Adrenal gland (tissue), 19 donors: ENCODE measurements at places on chromosomes 13 and 19. TPM values are rescaled to one million over a fixed set of nuclear protein-coding genes. Genes with fewer than 3 reads are reported as not detected.

DNA sequence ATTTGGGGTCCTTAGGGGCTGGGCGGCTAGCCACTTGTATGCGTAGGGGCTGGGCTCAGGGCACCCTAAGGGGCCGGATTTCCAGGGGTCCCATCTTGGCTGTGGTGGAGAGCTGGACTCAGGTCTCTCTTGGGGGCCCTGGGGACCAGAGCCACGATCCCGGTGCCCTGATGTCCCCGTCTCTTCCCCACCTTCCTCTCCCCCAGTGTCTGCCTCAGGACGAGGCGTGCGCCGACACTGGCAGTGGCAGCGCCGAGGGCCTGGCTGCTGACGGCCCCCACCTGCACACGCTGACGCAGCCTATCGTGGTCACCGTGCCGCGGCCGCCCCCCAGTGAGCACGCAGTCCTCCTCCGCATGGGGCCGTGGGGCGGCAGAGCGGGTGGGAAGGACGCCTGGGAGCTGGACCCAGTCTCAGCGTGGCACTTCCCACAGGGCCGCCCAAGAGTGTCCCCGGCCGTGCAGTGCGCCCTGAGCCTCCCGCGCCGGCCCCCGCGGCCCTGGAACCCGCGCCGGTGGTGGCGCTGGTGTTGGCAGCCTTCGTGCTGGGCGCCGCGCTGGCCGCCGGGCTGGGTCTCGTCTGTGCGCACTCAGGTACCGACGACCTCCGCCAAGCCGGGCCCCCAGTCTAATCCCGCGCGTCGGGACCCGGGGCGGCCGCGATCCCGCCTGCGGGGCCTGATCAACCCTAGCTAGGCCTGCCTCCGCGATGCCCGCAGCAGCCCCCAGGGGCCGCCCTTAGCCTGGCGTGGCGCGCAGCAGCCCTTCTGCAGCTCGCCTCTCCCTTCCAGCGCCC, 2.7 kb upstream of the SNAPC2 start:
- no peak overlapping the region for H3K4me3 ChIP-seq
- peaks cover 31% of the 10 kb centered on the region for H3K4me1 ChIP-seq
- H3K36me3 ChIP-seq, result peaks cover 13% of the 10 kb centered on the region
- peak; percentile 63 for DNase-seq

The AKAP11 gene
- total RNA-seq, result 28.5 TPM

DNA sequence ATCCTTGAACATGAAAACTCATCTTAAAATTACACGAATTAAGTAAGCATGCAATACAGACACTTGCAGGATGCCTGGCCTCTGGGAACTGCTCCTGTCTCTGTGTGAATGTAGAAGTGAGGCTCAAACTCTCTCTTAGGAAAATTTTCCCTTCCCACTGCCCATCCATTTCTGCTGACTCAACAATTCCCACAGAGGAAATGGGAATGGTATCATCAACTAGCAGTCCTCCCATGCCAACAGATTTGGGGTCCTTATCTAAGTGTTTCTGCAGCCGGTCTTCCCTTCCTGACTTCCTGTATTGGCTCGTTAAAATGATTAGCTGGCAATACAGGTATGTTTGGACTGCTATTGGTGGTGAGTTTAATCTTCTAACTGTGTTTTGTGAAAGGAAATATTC, 85.8 kb downstream of the DOCK9 start:
- H3K36me3 ChIP-seq, result no peaks in the 10 kb centered on the region
- H3K4me3 ChIP-seq, result no peak overlapping the region
- H3K4me1 ChIP-seq, result peaks cover 7% of the 10 kb centered on the region

DNA sequence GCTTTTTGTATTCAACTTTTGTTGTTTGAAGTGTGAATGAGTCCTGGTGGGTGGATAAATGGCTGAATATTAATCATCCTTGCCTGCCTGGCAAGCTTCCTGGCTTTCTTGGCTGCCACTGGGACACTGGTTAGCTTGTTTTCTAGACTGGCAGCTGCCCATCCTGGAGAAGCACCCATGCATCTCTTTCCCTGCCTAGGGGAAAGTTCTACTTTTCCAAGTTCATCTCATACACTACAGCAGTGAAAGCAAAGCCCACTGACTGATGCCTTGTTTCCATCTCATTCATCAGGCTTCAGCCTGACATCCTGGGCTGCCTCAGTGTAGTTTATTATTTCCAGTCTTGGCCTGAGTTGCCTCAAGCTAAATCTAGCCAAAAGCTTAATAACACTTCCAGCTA, 244.8 kb downstream of the PCDH20 start:
- no peaks in the 10 kb centered on the region for H3K36me3 ChIP-seq
- H3K4me1 ChIP-seq, result no peaks in the 10 kb centered on the region
- no peak overlapping the region for H3K4me3 ChIP-seq
- H3K27me3 ChIP-seq, result no peaks in the 10 kb centered on the region
- DNase-seq, result no peak

DNA sequence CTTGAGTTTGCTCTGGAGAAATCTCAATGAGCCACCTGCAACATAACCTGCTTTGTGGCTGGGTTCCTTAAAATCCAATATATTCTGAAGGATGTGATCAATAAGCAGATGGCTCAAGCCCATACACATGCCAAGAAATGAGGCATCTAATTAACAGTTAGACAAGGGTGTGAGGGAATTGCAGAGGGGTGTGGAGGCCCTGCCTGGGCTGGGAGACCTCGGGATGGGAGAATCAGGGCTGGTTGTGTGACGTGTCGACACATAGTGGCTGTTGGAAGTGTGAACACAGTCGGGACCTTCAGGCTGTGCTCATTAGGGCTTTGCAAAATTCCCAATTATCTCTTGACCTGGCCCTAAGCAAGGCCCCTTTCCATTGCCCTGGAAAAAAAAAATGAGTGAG, 362.0 kb upstream of the TMTC4 start:
- no peaks in the 10 kb centered on the region for H3K36me3 ChIP-seq
- no peak for DNase-seq
- no peaks in the 10 kb centered on the region for H3K4me1 ChIP-seq

- H3K4me3 ChIP-seq, result no peak overlapping the region
- peak overlapping the region; percentile 62 for H3K27ac ChIP-seq
- peak; percentile 71 for DNase-seq
Observed at GRCh38 chr19:15264061-15264932, 32.0 kb upstream of the EPHX3 start.

DNA sequence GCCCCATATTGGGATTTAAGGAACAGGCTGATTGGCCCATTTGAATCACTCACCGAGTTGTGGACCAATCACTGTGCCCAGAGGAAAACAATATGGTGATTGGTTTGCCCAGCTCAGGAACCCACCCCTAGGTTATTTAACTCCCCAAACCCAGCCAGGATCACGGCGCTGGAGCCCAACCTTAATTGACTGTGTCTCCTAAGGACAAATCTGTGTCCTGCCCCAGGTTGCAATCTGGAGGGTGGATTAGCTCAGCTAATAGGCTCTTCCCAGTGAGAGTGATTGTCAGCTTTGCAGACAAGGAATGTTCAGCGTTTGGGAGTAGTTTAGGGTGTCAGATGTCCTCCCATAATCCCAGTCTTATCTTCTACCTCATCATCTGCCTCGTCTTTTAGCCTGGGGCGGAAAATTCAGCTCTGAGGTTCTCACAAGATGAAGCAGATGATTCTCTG, 3.5 kb upstream of the ZNF358 start:
- H3K4me1 ChIP-seq, result peaks cover 12% of the 10 kb centered on the region
- H3K27ac ChIP-seq, result no peak overlapping the region
- no peaks in the 10 kb centered on the region for H3K36me3 ChIP-seq
- DNase-seq, result no peak

DNA sequence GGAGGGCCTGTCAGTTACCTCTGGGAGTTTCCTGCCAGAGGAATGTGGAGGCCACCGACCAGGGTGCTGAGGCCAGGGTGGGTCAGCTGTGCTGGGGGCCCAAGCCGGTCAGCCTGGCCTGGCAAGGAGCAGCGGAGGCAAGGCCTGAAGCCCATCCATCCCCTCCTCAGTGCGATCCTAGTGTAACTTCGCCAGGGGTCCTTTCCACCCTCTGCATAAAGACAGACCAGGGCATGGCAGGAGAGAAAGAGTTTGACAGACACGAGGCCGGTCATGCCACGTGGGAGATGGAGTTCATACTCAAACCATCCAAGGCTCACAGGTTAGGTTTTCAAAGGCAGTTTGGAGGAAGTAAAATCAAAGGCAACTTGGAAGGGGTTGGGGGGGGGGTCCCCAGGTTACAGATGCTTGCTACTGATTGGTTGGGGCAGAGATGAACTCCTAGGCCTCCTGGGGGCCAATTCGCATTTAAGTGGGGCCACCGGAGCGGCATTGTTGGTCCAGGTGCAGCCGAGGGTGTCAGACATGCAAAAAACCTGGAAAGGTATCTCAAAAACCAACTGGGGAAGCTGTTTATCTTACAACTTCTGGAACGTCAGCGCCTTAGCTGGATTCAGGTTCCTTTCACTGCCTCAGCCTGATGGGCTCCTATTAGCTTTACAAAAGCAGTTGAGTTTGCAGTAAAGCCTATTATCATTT, 36.8 kb upstream of the DPRX start:
- H3K4me1 ChIP-seq, result no peaks in the 10 kb centered on the region
- no peak for DNase-seq
- no peaks in the 10 kb centered on the region for H3K27me3 ChIP-seq
- H3K27ac ChIP-seq, result no peak overlapping the region
- no peak overlapping the region for H3K4me3 ChIP-seq

The CCDC124 gene
- total RNA-seq, result 68.6 TPM

DNA sequence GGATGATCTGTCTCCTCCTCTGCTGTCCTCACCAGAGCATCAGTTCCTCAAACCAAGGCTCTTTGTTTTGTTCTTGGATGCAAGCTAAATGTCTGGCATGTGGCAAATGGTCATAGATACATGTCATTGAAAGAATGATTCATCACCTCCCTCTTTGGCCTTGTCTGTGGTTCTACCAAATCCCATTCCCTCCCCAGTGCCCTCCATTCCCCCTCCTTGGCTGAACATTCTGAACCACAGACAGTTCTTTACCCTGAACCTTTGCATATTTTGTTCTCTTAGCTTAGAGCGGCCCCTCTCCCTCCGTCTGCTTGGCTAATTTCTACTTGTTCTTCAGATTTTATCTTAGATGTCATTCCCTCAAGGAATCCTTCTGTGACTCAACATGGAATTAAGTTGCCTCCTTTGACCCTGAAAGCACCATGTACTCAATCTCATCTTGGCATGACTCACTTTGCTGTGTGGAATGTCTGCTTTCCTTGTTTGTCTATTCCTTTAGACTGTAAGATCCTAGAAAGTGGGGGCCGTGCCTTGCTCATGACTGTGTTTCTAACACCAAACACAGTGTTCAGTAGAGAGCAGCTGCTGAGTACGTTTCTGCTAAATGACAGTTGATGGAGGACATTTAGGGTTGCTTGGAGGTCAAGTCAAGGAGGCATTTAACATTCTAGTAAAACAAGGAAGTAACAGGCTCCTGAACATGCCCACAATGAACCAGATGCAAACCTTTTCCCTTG, 8.1 kb downstream of the ALOX5AP start:
- no peak overlapping the region for H3K4me3 ChIP-seq
- peak; percentile 65 for DNase-seq
- H3K27me3 ChIP-seq, result no peaks in the 10 kb centered on the region
- H3K27ac ChIP-seq, result no peak overlapping the region
- no peaks in the 10 kb centered on the region for H3K36me3 ChIP-seq
- peaks cover 18% of the 10 kb centered on the region for H3K4me1 ChIP-seq

The MBD3L3 gene
- total RNA-seq, result not detected

DNA sequence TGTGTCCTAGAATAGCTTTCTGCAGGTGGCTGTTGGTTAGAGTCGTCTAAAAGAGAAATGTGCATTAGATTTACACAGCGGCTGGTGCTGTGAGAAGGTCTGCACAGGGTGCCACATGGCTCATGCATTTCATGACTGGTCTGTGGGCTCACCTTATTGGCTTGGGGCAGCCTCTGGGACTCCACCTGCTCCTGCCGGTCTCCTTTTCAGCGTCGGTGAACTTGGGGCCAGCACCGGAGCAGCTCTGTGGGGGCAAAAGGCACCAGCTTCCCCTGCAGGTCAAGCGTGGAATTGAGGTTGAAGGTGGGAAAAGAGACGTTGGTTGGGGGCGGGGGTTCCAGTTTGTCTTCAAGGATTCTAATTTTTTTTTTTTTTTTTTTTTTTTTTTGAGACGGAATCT, 3.1 kb upstream of the PNMA8C start:
- no peak for DNase-seq
- no peak overlapping the region for H3K27ac ChIP-seq
- no peak overlapping the region for H3K4me3 ChIP-seq
- H3K27me3 ChIP-seq, result no peaks in the 10 kb centered on the region

The PALM3 gene
- total RNA-seq, result not detected

The ZNF709 gene
- 2.5 TPM for total RNA-seq

GRCh38 chr19:13986348-13986904, 19.7 kb downstream of the RFX1 start:
- DNase-seq, result peak; percentile 84
- H3K4me1 ChIP-seq, result peaks cover 12% of the 10 kb centered on the region
- no peak overlapping the region for H3K4me3 ChIP-seq
- H3K27ac ChIP-seq, result peak overlapping the region; percentile 63
- no peaks in the 10 kb centered on the region for H3K36me3 ChIP-seq
- H3K27me3 ChIP-seq, result no peaks in the 10 kb centered on the region

The KLK8 gene
- total RNA-seq, result not detected

The FXYD7 gene
- not detected for total RNA-seq

The OVOL3 gene
- total RNA-seq, result not detected

The PSENEN gene
- 72.2 TPM for total RNA-seq

The ZNF649 gene
- total RNA-seq, result 5.4 TPM

The WBP4 gene
- 8.5 TPM for total RNA-seq

DNA sequence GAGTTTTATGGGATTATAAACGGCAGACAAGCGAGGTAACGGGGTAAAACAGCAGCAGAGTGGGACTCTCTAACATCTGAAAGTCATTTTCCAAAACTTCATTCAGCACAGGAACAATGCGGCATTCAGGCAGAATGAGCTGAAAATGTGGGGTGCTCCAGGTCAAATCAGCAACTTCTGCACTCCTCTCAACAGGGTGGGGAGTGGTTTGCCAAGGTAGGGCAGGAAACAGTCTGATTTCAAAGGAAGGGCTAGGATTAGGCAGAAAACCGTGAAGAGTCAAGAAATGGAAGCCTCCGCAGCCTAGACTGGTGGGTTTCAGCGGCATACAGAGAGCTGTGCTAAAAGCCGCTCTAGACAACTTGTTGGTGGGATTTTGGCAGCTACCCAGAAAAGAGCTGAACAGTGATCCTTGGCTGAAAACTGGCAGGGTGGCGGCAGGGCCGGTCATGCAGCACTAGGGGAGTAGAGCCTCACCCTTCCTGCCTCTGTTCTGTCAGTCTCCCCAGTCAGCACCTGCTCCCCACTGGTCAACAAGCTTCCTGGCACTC, 154.2 kb upstream of the KLF12 start:
- H3K27me3 ChIP-seq, result no peaks in the 10 kb centered on the region
- peaks cover 5% of the 10 kb centered on the region for H3K4me1 ChIP-seq
- no peak overlapping the region for H3K27ac ChIP-seq
- DNase-seq, result no peak
- H3K36me3 ChIP-seq, result no peaks in the 10 kb centered on the region
- no peak overlapping the region for H3K4me3 ChIP-seq

The SPPL2B gene
- total RNA-seq, result 28.2 TPM

- H3K4me3 ChIP-seq, result no peak overlapping the region
- no peaks in the 10 kb centered on the region for H3K27me3 ChIP-seq
- H3K36me3 ChIP-seq, result no peaks in the 10 kb centered on the region
- DNase-seq, result peak; percentile 60
- no peak overlapping the region for H3K27ac ChIP-seq
- peaks cover 6% of the 10 kb centered on the region for H3K4me1 ChIP-seq
Observed at GRCh38 chr19:43624933-43625332, 5.5 kb upstream of the ZNF428 start.

GRCh38 chr13:27980280-27980998, 8.1 kb downstream of the URAD start:
- no peaks in the 10 kb centered on the region for H3K36me3 ChIP-seq
- H3K27ac ChIP-seq, result no peak overlapping the region
- H3K4me1 ChIP-seq, result no peaks in the 10 kb centered on the region
- H3K27me3 ChIP-seq, result peaks cover 79% of the 10 kb centered on the region
- H3K4me3 ChIP-seq, result no peak overlapping the region

The HIPK4 gene
- total RNA-seq, result 0.18 TPM

- no peaks in the 10 kb centered on the region for H3K4me1 ChIP-seq
- H3K4me3 ChIP-seq, result no peak overlapping the region
- no peak overlapping the region for H3K27ac ChIP-seq
- H3K36me3 ChIP-seq, result no peaks in the 10 kb centered on the region
- H3K27me3 ChIP-seq, result no peaks in the 10 kb centered on the region
Observed at GRCh38 chr13:97015661-97016350, 21.5 kb upstream of the OXGR1 start.
